Cortex of kidney (tissue), 1 donor: ENCODE measurements at places on chromosomes 13 and 19.
A peak's percentile ranks its signal among the peaks of the same experiment; 100 is the strongest.

GRCh38 chr13:75219479-75220237 lies 262.3 kb downstream of the TBC1D4 start:
- peak; percentile 6 for DNase-seq

DNA sequence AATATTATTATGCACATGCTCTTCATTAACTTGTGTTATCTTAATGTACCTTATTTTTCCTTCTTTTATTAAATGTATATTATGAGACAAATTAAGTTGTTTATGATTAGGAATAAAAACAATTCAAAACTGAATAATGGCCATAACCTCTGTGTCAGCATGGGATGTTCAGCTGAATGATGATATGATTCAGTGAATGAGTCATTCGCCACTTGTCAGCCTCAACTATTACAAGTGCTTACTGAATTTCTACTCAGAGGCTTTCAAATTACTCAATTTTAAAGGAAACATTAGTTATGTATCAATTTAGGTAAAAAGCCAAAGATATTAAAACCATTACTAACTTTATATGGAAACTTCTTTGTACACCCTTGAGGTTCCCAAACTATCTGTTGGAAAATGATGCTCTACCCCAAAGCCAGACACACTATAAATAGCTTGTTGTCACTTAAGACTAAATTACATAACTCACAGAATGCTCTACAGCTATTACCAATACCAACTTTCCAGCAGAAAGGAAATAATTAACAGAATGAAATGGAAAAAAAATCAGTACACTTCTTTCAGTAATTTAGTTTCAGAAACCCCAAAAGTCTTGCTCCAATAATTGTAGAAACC lies 14.4 kb downstream of the LIG4 start:
- DNase-seq: no peak

GRCh38 chr13:110929104-110929777 lies 14.4 kb upstream of the ANKRD10 start:
- no peak for DNase-seq

DNA sequence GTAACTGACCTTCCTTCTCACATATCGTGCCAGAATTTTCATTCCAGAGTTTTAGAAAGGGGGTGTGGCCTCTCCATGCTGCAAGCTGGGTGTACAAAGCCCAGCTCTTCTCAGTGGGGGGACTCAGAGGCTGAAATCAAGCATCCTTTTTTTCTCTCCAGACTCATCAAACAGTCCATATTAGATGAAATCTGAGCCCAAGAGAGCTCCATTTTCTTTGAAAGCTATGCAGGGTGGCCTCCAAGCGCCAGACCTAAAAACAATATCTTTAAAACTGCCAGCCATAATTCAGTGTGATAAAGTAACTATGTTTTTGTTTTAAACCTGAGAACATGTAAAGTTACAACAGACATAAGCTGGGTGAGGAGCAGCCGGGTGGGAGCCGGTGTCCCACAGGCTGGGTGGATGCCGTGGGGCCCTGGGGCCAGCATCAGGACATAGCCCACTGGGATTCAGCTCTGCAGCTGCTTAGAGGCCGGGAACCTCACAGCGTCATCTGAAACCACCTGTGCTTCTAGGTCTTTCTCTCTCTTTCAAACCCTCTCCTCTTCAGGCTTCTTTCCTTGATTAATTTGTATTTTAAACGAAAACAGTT lies 249.2 kb downstream of the ZNF536 start:
- DNase-seq: no peak

- DNase-seq: no peak
Observed at GRCh38 chr13:110431425-110432294, 124.6 kb downstream of the COL4A2 start.

GRCh38 chr13:89660752-89661151 lies 1686.7 kb upstream of the MIR17HG start:
- DNase-seq: no peak

GRCh38 chr13:27023385-27024073 lies 148.1 kb downstream of the USP12 start:
- DNase-seq: no peak

GRCh38 chr13:100542826-100543156 lies 45.8 kb downstream of the GGACT start:
- DNase-seq: no peak

- no peak for DNase-seq
Observed at GRCh38 chr19:19554074-19555023, 16.3 kb downstream of the CILP2 start.

GRCh38 chr13:53490752-53491151 lies 462.1 kb downstream of the OLFM4 start:
- no peak for DNase-seq

DNA sequence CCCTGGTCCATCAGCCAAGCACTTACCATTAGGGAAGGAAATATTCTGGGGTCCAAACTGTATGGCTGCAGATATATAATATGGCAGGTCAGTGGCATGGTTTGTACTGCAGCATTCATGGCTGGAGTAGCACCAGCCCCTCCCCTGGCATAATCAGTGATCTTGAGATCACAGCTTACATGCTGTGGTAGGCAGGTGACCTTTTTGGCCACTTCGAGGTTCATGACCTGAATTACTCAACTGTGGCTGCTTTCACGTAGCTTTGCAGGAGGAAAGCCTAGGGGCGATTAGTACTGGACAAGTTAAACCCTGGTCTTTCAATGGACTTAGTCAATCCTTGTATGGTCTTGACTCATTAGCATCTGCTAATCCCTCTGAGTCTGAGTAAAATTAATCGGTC lies 169.8 kb downstream of the SPRY2 start:
- DNase-seq: no peak

DNA sequence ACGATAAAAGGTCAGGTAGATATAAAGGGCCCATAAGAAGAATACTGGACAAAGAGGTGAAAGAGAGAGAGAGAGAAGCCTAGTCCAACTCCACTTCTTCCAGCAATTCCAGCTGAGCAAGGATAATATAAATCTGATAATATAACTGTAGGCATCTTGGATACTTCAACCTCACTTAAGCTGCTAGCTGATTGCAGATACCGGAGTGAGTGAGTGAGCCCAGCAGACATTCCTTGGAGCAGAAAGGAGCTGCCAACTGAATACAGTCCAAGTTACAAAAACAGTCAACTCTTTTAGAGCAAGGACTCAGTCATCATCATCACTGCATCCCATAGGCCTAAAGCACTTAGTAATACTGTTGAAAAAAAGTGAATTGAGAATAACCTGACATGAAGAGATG lies 387.6 kb downstream of the SLITRK6 start:
- no peak for DNase-seq

DNA sequence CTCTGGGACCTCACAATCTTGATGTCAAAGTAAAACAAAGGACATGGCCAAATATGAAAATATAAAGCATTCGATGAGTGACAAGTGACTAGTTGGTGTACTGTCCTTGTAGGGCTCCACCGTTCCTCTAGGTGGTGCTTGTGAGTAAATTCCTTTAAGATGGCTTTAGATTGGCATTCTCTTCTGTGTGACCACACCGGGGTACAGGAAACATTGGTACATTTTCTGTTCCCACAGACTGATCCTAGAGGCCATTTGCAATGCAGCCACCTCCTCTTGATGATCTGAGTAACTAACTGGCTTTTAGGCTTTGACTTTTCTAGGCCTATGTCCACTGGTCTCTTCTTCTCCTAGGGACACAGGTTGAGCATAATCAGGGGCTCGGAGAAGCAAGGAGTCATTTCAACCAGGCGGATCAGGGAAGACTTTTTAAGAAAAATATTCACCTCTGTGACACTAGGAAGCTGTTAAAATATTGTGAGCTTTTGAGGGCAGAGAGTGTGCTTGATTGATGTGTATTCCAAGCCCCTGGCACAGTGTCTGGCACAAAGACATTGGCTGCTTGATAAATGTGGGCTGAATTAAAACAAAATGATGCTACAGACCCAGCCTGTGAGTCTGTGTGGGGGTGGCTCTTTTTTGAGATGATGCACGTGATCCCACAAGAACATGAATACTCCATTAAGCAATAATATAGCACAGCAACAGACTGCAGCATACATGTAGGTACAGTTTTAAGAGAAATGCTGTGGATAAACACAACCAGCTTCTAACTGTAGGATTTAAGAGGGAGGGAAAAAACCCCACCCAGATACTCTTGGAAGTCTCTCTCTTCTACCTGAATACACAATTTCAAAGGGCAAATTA lies 21.0 kb downstream of the EPSTI1 start:
- DNase-seq: no peak

- DNase-seq: no peak
Observed at GRCh38 chr19:34838753-34839431, 65.9 kb upstream of the ZNF599 start.

GRCh38 chr13:39811051-39811450 lies 155.6 kb downstream of the COG6 start:
- DNase-seq: no peak

DNA sequence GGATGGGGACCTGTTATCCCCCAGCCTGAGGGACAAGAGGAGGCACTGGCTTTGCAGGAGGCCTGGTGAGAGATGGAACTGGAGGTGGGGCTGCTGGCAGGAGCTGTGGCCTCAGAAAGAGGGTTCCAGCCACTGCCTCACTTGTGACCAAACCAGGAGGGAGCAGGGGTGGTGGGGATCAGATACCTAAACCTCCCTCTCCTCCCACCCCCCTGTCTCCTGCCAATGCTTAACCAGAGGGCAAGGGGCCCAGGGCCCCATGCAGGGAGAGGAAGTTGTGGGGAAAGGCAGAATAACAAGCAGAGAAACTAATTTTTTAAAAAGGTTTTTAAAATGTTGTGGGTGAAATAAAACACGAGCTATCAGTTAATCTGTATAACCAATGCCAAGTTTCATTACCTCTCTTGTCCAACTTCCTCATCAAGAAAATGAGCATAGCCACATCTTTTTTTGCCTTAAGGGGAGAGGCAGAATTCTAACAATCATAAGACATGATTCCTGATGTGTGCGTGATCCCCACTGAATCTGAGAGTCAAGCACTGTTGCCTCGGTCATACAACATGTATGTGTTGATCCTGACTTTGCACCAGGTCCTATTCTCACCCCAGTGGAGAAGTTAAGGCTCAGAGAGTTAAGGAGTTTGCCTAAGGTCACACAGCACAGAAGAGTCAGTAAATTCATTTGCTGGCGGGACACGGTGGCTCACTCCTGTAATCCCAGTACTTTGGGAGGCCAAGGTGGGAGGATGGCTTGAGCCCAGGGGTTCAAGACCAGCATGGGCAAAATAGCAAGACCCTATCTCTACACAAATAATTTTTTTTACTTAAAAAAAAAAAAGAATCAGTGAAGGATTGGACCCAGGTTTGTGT lies 12.9 kb downstream of the FXYD5 start:
- DNase-seq: no peak

- DNase-seq: no peak
Observed at GRCh38 chr13:95222733-95223018, 78.6 kb downstream of the ABCC4 start.

- DNase-seq: no peak
Observed at GRCh38 chr19:27773318-27774094, 1439.4 kb downstream of the UQCRFS1 start.

DNA sequence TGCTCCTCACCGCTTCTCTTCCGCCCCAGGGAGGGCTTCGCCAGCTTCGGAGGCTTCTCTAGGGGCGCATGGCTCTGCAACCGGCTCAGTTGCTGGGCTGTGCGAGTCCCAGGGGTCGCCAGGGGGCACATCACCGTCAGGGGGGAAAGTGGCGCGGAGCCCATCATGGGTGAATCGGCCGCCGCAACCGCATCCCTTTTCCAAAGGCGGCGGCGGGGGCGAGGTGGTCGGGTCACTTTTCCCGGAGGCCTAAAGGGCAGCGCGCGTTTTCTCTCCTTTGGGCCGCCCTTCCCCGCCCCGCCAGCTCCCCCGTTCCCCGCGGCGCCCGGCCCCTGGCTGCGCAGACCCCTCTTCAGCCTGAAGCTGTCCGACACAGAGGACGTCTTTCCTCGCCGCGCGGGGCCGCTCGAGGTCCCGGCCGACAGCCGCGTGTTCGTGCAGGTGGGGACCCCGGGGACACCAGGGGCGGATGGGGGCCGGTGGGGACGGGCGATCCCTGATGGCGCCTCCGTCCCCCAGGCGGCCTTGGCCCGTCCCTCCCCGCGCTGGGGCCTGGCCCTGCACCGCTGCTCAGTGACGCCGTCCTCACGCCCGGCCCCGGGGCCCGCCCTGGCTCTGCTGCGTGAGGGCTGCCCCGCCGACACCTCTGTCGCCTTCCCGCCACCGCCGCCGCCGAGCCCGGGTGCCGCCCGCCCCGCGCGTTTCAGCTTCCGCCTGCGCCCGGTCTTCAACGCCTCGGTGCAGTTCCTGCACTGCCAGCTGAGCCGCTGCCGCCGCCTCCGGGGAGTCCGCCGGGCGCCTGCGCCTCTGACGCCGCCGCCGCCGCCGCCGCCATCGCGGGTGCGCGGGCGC lies 1.7 kb downstream of the TGFBR3L start:
- no peak for DNase-seq

GRCh38 chr19:29568036-29569025 lies 37.8 kb upstream of the POP4 start:
- DNase-seq: no peak

- DNase-seq: no peak
Observed at GRCh38 chr19:1624458-1624857, 19.2 kb upstream of the UQCR11 start.

DNA sequence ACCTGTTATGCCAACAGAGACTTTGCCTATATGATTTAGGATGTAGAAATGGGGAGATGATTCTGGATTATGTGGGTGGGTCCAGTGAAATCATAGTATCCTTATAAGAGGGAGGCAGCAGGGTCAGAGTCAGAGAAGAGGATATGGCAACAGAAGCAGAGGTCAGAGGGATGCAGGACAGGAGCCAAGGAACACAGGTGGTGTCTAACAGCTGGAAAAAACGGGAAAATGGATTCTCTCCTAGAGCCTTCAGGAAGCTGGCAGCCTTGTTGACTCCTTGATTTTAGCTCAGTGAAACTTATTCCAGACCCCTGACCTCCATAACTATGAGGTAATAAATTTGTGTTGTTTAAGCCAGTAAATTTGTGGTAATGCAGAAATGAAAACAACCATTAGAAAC lies 28.8 kb upstream of the OXGR1 start:
- DNase-seq: no peak

GRCh38 chr19:8245869-8246835 lies 37.0 kb downstream of the CERS4 start:
- no peak for DNase-seq

DNA sequence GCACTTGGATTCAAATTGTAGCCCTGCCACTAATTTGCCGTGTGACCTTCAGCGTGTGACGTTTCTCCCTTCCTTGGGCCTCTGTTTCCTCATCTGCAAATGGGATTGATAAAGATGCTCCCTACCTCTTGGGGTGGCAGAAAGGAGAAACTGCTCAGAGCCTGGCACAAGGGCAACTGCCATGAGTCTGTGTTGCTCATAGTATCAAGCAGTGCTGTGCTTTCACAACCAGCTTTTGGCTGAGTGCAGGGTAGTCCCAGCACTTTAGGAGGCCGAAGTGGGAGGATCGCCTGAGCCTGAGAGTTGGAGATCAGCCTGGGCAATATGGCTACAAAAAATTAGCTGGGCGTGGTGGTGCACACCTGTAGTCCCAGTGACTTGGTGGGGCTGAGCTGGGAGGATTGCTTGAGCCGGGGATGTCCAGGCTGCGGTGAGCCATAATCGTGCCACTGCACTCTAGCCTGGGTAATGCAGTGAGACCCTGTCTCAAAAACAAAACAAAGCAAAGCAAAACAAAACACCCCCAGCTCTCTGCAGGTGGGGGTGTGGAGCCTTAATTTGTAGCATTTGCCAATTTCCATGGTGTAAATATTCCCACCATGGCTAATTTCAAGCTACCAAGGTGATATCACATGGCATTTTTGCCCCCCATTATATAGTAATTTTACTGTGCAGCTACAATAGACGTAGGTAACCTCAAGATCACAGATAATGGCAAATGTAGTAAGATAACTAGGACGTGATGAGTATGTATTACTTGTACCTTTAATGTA lies 1.6 kb upstream of the MARK4 start:
- no peak for DNase-seq
